ENCODE measurements at places on chromosomes 7 and 10.

- DNase-seq: peak; percentile 43
Observed at GRCh38 chr10:130341356-130341755, 205.2 kb downstream of the GLRX3 start.

DNA sequence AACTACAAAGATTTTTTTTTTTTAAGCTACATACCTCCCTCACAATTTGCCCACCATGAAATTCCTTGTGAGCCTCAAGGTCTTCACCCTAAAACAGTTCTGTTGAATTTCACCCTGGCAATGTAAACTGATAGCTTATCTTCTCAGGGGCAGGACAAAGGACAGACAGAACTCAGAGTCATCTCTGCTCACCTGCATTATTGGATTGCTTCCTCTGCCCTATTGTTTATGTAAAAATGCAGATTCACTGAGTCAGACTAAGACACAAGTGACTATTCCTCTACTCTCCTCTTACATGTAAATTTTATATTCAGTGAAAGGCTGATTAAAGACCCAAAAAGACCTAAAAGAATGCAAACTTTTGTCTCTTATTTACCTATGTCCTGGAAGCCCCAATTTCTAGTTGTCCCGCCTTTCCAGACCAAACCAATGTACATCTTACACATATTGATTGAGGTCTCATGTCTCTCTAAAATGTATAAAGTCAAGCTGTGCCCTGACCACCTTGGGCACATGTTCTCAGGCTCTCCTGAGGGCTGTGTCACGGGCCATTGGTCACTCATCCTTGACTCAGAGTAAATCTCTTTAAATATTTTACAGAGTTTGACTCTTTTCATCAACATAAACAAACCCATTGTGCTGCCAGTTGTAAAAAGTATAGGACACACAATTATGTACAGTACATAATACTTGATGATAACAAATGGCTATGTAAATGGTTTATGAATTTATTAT is 440.2 kb downstream of the HTR7 start:
- DNase-seq: no peak

DNA sequence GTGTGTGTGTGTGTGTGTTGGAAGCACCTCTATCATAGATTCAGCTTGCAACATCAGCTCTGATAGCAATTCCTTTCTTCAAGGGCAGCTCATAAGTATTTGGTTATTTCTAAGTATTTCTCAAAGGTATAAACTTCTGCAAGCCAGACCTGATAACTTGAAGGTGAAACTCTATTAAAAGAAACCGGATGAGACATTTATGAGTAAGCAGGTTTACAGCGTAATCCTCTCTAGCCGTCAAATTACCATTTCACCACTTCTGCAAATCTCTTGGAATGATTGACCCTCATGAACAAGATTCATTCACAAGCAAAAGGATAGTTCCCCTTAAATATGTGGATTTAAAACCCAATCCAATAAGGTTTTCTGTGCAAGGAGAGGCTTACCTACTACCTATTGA is 23.1 kb downstream of the PDE1C start:
- DNase-seq: no peak

DNA sequence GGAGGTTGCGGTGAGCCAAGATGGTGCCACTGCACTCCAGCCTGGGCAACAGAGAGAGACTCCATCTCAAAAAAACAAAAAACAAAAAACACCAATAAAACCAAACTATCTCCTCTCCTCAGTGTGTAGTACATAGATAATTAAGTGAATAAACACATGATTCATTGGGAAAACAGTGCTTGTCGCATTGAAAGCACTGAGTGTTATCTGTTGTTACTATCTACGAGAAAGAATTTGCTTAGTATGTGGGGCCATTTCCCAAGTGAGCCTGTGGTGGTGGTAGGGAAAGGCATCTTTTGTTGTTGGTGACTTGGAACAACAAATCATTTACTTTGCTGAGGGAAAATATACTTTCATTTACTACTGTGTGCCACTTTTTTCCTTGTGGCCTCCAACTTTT is 42.6 kb downstream of the RSBN1L start:
- no peak for DNase-seq

- DNase-seq: no peak
Observed at GRCh38 chr7:18808026-18808425, 309.4 kb downstream of the TWIST1 start.
